IPS-NIHi11 (cell line): ENCODE measurements at places on chromosomes 11 and 22.

GRCh38 chr11:17743808-17744119 lies 9.2 kb downstream of the KCNC1 start:
- no peak for DNase-seq

GRCh38 chr11:62400760-62401159 lies 18.1 kb upstream of the SCGB1A1 start:
- peak; percentile 72 for DNase-seq

GRCh38 chr11:124762105-124762623 lies at the start of gene ESAM:
Gene ESAM (minus strand): TSS chr11:124762290. CDS start chr11:124762154, 136 bp downstream.
- peak; percentile 63 for DNase-seq

DNA sequence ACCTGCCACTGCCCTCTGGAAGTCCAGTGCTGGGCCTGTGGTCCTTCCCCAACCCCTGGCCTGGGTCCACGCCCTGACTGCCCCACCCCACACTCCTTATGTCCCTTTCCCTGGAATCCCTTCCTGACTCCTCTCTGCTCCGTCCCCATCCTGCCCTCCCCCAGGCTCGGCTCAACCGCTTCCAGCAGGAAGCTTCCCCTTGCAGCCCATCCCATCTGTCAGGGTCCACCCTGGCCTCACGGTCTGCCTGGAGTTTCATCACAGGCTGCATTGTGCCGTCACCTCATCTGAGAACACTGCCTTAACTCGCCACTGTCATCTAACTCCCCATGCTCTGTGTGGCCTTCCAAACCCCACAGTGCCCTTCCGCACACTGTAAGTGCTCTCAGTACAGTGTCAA lies 64.3 kb downstream of the NAT10 start:
- DNase-seq: no peak
